Stimulated activated CD4-positive, alpha-beta T cell treated with anti-CD3 and anti-CD28 coated beads, Interleukin-15, amount 100 ng/mL, for 24 hours (primary cell): ENCODE measurements at places on chromosomes 1 and 21.

GRCh38 chr1:201032408-201032807 lies 8.9 kb upstream of the KIF21B start:
- no peak for DNase-seq

GRCh38 chr1:207983044-207983635 lies 72.2 kb upstream of the CD34 start:
- no peak for DNase-seq

- peak; percentile 59 for DNase-seq
Measured at GRCh38 chr1:32876341-32877210, 5.9 kb upstream of the FNDC5 start.

GRCh38 chr1:2258996-2259395 lies 30.9 kb downstream of the SKI start:
- peak; percentile 76 for DNase-seq

DNA sequence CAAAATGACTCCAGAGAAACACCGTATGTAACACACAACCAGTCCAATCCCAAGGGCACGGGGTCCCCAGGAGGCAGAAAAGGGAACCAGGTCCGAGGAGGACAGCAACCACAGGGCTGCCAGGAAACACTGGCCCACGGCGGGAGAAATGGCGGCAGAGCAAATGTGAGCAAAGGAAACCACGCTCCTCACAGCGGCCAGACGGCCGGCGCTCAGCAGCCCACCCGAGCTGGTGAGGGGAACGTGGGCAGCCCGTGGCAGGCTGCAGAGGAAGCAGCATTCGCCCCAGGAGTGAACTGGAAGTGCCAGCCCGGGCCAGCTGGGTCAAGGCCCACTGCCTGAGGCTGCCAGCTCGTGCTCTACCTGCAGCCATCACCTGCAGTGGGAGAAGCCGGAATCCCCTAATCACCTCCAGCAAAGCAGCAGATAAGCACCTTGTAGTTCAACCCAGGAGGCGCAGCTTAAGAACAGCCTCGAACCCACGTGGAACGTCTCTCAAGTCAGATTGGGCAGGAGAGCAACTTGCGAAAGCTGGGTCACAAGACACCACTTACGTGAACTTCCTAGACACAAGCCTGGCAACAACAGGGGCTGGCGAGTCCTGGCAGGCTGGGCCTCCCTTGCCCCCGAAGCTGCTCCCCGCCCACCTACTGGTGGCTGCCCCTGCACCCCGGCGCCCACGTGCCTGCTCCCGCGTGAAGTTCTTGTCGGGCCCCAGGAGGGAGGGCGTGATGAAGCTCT lies 6.7 kb downstream of the SLC19A1 start:
- DNase-seq, result peak; percentile 0

- no peak for DNase-seq
Measured at GRCh38 chr1:43436371-43436770, 17.4 kb downstream of the HYI start.

GRCh38 chr1:12593621-12594066 lies 24.4 kb downstream of the DHRS3 start:
- DNase-seq, result no peak

- DNase-seq, result no peak
Measured at GRCh38 chr1:162456323-162456722, 41.3 kb upstream of the UHMK1 start.

- DNase-seq, result no peak
Measured at GRCh38 chr1:211231873-211232272, 27.3 kb upstream of the RCOR3 start.

DNA sequence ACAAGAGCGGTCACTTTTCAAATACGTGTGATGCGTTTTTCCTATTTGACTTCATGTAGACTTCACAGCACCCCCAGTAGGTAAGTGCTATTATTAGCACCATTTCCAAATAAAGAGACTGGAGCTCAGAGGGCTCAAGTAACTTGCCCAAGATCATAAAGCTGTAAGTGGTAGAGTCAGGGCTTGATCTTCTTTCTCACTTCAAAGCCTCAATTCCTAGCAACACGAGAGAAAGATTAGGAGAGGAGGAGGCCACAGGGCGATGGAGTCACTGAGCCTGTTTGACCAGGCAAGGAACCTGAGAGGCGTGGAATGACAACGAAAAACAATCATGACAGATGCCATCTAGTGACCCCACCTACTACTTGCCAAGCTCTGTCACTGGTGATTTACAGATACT lies 181.0 kb downstream of the FOXD2 start:
- DNase-seq, result no peak

DNA sequence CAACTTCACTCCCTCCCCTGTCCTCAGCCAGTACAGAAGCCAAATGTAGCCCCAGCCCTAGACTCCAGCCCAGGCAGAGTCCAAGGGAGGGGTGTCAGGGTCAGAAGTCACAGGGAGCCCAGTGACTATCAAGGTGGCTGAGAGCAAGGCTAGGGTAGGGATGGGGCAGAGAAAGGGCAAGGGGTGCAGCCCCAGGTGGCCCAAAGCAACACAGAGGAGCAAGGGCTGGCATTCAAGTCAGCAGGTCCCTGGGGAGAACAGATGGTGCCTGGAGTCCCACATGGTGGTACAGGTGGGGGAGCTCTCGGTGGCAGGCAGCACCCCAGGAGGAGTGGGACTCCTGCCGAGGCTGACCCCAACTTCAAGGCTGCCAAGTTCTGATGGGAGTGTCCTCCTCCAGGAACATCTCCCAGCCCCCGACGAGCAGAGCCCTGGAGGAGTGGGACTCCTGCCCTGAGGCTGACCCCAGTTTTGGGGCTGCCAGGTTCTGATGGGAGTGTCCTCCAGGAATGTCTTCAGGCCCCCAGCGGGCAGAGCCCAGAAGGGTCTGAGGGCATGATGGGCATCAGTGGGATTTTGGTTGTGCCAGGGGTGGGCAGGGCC lies 3.7 kb upstream of the DVL1 start:
- no peak for DNase-seq

- no peak for DNase-seq
Measured at GRCh38 chr1:207838156-207839082, 72.5 kb downstream of the CD34 start.

- DNase-seq, result no peak
Measured at GRCh38 chr1:48285525-48285924, 63.0 kb downstream of the SLC5A9 start.

GRCh38 chr21:46604329-46604974 lies 430 bp downstream of the S100B start:
- no peak for DNase-seq

DNA sequence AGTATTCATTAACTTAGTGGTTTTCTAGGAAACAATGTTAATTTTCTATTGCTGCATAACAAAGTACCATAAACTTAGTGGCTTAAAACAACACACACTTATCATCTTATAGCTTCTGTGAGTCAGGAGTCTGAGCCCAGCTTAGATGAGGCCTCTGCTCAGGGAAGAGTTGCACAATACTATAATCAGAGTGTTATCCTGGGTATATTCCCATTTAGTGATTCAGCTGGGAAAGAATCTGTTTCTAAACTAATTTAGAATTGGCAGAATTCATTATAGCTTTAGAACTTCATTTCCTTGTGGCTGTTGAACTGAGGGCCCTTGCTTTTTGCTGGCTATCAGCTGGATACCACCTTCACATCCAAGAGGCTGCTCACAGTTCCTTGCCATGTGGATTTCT lies 515.5 kb downstream of the BRINP3 start:
- DNase-seq, result no peak

DNA sequence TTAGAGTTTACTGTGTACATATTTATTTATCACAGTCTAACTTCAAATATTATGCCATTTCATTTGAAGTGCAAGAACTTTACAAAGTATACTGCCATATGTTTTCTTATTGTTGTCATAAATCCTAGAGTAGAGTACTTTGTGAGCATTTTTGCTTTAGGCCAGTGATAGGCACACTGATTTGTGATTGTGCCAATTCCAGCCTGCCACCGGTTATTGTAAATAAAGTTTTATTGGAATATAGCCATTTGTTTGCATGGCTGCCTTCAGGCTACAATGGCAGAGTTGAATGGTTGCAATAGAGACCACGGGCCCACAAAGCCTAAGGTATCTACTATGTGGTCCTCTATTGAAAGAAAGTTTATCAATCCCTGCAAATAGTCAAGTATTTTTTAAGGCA lies 175.8 kb upstream of the GALNT2 start:
- DNase-seq, result no peak

- DNase-seq, result no peak
Measured at GRCh38 chr21:18384771-18385170, 18.8 kb downstream of the TMPRSS15 start.

GRCh38 chr1:65231718-65232330 lies 77.5 kb upstream of the DNAJC6 start:
- DNase-seq, result no peak

GRCh38 chr1:77905603-77906002 lies 17.2 kb downstream of the NEXN start:
- DNase-seq, result no peak

DNA sequence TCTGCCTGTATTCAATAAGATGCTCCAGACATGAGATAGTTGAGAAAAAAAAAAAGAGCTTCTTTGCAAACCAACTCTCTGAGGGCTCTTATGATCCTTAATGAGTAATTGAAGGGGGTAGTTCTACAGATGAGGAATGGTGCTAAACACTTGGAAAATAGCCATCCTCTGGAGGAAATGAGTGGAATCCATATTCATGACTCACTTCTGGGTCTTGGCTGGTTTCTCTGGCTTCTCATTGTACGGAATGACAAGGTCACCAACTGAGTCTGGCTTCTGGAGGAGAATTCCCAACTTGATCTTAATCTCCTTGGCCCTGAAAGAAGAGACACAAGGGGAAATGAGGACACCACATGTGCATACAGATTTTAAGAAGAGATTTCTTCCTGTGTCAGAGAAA lies 34.7 kb downstream of the RGS5 start:
- DNase-seq, result no peak

GRCh38 chr1:170886460-170886859 lies 48.9 kb upstream of the MROH9 start:
- no peak for DNase-seq

DNA sequence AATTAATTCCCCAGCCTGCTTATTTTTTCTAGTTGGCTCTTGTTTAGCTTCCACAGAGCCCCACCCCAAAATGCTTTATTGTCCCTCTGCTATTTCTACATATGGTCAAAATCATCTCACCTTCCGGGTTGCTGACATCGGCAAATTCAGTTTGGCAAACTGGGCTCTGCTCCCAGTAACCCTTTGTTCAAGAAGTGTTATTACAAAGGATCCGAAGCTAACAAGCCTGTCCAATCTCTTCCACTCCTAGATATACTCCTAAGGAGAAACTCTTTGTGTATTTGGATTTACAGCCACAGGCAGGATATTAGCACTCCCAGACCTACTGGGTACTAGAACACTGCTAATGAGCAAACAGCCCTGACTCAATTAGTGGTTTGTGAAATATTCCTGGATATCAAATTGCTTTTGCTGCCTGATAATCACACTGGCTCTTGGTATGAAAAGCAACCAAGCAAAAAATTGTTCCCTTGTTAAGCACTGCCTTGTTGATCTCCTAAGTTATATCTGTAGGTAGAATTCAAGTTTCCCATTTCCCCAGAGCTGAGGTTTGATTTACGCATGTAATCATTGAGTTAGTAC lies 4.0 kb downstream of the JUN start:
- DNase-seq, result no peak

DNA sequence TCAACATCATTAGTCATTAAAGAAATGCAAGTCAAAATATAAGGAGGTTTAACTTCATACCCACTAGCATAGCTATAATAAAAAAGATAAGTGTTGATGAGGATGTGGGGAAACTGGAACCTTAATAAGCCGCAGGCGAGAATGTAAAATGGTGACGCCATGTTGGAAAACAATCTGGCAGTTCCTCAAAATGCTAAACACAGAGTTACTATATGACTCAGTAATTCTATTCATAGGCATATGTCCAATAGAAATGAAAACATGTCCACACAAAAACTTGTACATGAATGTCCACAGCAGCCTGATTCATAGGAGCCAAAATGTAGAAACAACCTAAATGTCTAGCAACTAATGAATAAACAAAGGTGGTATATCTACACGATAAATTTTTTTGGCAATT lies 23.2 kb downstream of the DDX59 start:
- no peak for DNase-seq

DNA sequence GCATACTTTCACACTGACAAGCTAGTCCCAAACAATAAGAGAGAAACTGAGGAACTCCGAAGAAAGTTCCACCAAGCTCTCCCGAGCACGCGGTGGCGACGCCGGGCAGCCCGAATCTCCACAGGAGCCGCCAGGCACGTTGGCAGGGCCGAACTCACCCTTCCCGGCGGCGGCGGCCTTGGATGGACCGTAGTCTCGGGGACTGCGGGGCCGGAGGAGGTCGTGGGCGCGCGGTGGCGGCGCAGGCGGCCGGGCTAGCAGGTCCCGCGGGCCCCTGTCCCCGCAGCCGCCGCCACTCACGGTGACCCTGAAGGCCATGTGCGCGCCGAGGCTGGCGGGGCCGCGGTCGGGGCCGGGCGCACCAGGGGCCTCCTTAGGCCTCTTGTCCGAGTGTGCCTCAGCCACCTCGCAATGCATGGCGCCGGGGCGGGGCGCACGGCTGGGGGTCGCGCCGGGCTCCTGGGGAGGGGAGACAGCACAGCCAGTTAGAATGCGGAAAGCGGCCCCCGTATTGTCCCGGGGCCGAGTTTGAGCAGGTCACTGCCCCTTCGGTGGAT lies 1.2 kb downstream of the GLIS1 start:
- DNase-seq, result peak; percentile 6

GRCh38 chr1:24203404-24203803 lies 16.3 kb upstream of the IFNLR1 start:
- peak; percentile 42 for DNase-seq

DNA sequence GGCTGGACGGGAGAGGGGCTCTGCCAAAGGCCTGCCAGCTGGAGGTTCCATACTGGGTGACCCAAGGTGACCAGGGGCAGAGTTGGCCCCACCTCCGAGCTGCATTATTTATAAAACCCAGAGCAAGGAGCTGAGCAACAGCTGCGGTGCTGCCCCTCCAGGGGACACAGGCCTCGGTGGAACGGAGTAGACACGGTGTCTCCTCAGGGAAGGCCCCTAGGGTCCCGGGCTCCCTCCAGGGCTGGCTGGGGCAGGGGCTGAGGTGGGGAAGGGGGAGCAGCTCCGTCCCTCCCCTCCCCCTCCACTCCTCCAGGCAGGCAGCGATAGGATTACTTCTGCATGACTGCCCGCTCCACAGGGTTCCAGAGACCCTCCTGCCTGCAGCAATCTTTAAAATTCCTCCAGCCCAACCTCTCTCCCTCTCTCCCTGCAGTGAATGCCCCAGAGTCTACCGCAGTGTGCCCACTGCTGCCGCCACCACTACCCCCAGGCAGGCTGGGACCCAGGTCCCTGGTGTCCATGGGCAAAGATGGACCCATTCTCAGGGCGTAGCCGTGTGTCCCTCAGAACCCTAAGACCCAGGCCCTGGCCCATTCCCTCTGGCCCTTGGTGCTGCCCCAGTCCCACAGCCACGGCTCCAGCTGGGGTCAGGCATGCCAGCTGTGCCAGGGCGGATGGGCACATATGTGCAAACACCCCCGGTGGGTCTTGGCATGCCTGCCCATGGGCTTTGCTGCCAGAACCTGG lies 10.8 kb downstream of the AHDC1 start:
- no peak for DNase-seq
